ENCODE measurements at places on chromosomes 6 and 20. TPM values are rescaled to one million over a fixed set of nuclear protein-coding genes. Genes with fewer than 3 reads are reported as not detected.

The CCN5 gene
- total RNA-seq: 1.4 TPM

The GHRH gene
- not detected for total RNA-seq

DNA sequence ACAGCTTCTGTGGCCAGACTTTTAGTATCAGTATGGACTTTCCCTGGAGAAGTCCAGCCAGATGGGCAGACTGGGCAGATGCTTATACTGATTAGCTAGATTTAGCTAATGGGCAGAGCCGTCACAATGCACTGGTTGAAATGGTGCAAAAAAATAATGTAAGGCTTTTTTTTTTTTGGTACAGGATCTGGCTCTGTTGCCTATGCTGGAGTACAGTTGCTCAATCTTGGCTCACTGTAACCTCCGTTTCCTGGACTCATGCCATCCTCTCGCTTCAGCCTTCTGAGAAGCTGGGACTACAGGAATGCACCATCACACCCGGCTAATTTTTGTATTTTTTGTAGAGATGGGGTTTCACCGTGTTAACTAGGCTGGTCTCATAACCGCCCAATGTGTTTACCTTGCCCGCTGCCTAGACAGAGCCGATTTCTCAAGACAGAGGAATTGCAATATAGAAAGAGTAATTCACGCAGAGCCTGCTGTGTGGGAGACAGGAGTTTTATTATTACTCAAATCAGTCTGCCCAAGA, 16.4 kb upstream of the KIFC1 start:
- no peak overlapping the region for H3K4me3 ChIP-seq
- H3K4me1 ChIP-seq: peaks cover 4% of the 10 kb centered on the region
- no peaks in the 10 kb centered on the region for H3K36me3 ChIP-seq
- no peaks in the 10 kb centered on the region for H3K27me3 ChIP-seq

DNA sequence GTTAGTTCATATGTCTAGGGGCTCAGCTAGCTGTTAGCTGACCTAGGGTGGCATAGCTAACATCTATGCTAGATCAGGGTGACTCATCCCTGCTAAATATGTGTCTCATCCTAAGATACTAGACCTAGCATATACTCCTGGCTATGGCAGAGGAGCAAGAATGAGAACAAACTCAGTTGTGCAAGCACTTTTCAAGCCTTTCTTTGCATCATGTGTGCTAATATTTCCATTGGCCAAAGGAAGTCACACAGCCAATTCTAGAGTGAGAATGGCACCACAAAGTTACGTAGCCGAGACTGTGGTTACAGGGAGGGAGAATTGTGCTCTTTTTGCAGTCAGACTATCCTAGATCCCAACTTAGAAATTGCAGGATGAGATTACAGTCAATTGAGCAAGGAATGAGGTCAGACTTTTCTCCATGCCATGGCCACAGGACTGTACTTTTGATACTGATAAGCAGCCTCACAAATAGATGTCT, 78.7 kb downstream of the PLCB4 start:
- no peak overlapping the region for H3K4me3 ChIP-seq
- no peak for DNase-seq
- H3K36me3 ChIP-seq: no peaks in the 10 kb centered on the region
- H3K4me1 ChIP-seq: no peaks in the 10 kb centered on the region
- H3K27ac ChIP-seq: no peak overlapping the region

GRCh38 chr6:168189200-168190013, 110.4 kb upstream of the FRMD1 start:
- no peaks in the 10 kb centered on the region for H3K4me1 ChIP-seq
- H3K36me3 ChIP-seq: no peaks in the 10 kb centered on the region
- no peak overlapping the region for H3K27ac ChIP-seq
- no peak for DNase-seq
- H3K27me3 ChIP-seq: no peaks in the 10 kb centered on the region

DNA sequence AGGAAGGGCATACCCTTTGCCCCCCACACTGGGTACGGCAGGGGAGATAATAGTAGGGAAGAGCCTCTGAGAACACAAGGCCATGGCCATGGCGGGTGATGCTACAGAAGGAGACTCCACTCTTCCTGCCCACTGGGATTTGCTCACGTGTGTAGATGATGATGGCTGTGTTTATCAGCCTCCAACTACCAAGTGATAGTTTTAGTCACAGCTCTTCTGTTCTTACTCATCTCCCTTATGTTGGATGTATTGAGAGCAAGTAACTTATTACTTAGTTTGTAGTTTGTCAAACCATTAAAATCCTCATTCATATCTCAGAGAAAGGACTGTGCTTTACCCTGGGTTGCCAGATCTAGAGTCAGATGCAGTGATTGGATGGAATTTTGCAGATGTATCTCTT, 66.0 kb downstream of the CDH26 start:
- no peaks in the 10 kb centered on the region for H3K27me3 ChIP-seq
- H3K4me1 ChIP-seq: no peaks in the 10 kb centered on the region
- H3K36me3 ChIP-seq: no peaks in the 10 kb centered on the region
- H3K27ac ChIP-seq: no peak overlapping the region

Data from right lobe of liver (tissue), 6 donors.